ENCODE measurements at places on chromosomes 7 and 10.
A peak's percentile ranks its signal among the peaks of the same experiment; 100 is the strongest.

DNA sequence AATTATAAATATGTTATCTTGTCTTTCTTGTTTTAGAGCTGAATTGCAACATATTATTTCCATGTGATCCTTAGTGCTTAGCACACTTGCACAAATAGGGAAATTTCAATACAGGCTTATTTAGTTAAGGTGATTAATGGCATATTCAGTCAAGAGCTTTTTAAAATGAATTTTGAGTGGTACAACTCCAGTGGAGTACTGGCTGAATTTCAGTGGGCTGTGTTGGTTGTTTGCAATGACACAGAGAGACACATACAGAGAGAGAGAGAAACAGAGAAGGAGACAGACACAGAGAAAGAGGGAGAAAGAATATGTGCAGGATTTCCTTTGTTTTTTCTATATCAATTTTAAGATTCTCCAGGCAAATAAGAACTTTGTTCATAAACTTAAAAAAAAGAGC lies 766.9 kb downstream of the DNAJB9 start:
- DNase-seq, result no peak

GRCh38 chr7:64874562-64875250 lies 28.4 kb upstream of the ZNF273 start:
- peak; percentile 37 for DNase-seq

DNA sequence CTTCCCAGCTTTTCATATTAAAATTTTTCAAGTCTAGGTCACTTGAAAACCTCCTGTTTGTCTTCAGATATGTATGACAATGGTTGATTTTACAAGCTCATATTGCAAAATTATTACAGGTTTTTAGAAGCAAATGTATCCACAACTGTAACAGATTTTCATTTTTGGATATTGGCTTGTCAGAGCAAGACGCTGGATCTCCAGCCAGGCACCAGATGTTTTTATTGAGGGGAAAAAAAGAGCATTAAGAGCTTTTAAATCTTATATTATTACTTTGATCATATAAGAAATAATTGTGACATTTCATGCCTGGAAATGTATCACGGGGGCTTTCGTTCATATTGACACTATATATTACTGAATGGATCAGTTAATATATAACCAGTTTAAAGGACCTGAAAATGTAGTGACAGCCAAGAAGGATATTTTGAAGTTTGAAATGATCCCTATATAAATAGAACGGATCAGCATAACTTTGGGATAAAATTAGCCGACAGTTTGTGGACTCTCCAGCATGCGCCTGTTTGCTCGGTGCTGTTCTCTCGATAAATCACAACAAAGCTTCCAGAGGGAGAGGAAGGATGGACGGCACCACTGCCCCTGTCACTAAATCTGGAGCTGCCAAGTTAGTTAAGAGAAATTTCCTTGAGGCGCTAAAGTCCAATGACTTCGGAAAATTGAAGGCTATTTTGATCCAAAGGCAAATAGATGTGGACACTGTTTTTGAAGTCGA lies at the start of gene ASB4:
TSS of gene ASB4 (plus strand) at position 553 of the 733 bp plus-strand sequence. CDS start at position 582, 29 bp downstream.
- DNase-seq, result no peak

DNA sequence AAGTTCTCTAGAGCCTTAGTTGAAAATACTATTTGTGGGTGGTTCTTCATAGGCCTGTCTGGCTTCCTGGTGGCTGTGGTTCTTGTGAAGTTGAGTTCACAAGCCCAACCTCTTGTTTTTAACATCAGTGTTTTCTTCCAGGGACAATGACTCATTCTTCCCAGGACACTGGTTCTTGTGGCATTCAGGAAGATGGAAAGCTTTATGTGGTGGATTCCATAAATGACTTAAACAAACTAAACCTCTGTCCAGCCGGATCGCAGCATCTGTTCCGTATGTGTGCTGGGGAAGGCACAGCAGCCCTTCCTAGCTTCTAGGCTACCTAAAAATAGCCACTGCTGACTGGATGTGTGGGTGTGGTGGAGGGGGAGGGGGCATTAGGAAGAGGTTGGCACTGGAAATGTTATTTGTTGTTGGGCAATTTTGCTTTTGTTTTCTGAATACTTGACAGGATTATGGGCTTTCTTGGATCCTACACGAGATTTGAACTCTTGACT lies 3.9 kb downstream of the LSMEM1 start:
- DNase-seq, result no peak

- no peak for DNase-seq
Observed at GRCh38 chr10:111319866-111320265, 243.0 kb downstream of the ADRA2A start.

GRCh38 chr10:50310560-50311174 lies 59.4 kb upstream of the ASAH2 start:
- no peak for DNase-seq

DNA sequence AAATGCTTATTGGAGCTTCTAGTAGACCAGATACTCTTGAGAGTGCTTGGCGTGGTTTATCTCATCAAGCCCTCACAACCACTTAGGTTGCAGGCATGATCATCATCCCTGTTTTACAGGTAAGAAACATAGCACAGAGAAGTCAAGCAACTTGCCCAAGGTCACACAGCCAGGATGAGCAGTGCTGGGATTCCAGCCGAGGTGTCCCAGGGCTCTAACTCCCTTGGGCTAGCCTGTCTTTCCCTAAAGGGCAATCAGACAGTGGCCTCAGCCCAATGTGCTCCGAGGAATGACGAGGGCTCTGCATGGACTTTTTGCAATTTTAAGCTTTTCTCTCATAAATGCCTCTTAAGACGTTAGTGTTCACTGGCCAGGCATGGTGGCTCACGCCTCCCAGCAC lies 39.9 kb upstream of the SPDYE3 start:
- DNase-seq, result no peak

GRCh38 chr10:50946991-50947781 lies 61.8 kb upstream of the A1CF start:
- no peak for DNase-seq

DNA sequence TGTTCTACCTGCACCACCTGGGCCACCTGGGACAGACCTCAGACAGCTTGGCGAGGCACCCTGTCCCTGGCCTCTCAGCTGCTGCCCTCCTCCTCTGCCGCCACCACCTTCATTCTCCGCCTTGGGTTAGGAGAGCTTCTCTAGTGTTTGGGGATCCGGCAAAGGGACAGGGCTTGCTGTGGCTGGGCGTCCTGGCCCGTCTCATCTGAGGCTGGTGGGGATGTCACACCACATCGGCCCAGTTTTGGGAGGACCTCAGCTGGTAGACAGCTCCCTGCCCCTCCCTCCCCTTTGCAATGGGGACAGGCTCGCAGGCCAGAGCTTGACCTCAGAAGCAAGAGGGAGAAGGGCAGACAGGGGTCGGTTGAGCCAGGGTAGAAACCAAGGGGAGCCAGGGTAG lies 26.4 kb downstream of the SPOCK2 start:
- no peak for DNase-seq

- no peak for DNase-seq
Observed at GRCh38 chr7:76233538-76234281, 32.0 kb downstream of the SRRM3 start.

DNA sequence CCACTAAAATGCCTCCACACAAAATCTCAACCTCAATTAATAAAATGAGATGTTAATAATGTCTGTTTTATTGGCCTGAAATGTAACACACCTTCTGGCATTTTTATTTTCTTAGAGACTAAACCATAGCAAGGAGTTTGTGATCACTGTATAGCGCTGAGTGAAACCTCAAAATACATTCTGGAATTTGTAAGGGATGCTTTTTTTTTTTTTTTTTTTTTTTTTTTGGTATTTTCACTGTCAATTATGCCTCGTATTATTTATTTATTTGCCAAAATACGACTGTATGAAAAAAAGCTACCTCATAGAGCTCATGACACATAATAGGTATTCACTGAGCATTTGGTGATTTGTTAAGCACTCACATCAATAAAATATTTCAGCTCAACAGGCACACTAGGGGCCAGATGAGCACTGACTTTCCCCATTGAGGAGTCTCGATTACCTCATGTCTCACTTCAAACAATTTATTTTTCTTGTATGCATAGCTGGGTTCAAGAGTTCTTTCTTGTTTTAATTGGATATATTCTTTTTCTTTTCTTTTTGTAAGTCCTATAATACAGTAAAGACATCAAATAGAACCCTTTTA lies 36.5 kb downstream of the SEMA3C start:
- DNase-seq, result no peak

- no peak for DNase-seq
Observed at GRCh38 chr7:16915405-16915804, 33.6 kb upstream of the AGR3 start.

GRCh38 chr10:71805776-71806703 lies 32.7 kb upstream of the VSIR start:
- no peak for DNase-seq

DNA sequence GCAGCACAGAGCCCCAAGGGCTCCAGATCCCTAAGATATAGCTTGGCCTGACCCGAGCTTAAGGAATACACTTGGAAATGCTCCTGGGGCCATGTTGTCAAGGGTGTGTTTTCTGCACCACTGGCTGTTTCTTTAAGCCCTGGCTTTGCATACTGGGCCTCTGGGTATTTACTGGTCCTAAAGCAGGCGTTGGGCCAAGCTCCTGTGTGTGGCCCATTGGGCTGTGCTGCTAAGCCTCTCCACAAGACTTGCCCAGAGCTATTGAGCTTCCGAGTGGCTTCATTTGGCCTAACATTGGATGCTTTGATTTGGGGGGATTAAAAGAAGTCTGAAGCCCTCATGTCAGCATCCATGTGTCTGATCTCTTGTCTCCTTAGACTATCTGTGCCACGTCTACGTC lies 5.2 kb downstream of the YKT6 start:
- no peak for DNase-seq

DNA sequence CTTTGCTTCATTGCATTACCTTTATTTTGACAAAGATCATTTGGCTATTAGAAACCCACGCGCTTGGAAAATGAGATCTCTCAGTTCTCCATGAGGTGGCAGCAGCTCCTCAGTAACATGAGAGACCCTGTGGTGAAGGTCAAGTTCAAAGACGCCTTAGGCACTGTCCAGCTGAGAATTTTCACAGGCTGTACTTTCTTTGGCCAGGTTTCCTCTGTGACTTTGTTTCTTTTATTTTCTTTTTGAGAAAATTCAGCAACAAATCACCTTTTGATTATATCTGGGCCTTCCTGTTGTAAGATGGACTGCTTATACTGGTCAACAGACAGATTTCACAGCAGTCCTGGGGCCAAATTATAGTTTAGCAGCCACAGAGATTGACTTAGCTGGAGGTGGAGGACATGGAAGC lies 54.5 kb downstream of the RAB18 start:
- peak; percentile 4 for DNase-seq

GRCh38 chr7:149307775-149308501 lies 45.9 kb downstream of the ZNF783 start:
- DNase-seq, result no peak

- DNase-seq, result no peak
Observed at GRCh38 chr10:5643346-5644067, 22.9 kb downstream of the ASB13 start.

GRCh38 chr10:1214882-1215540 lies 158.8 kb downstream of the WDR37 start:
- no peak for DNase-seq

DNA sequence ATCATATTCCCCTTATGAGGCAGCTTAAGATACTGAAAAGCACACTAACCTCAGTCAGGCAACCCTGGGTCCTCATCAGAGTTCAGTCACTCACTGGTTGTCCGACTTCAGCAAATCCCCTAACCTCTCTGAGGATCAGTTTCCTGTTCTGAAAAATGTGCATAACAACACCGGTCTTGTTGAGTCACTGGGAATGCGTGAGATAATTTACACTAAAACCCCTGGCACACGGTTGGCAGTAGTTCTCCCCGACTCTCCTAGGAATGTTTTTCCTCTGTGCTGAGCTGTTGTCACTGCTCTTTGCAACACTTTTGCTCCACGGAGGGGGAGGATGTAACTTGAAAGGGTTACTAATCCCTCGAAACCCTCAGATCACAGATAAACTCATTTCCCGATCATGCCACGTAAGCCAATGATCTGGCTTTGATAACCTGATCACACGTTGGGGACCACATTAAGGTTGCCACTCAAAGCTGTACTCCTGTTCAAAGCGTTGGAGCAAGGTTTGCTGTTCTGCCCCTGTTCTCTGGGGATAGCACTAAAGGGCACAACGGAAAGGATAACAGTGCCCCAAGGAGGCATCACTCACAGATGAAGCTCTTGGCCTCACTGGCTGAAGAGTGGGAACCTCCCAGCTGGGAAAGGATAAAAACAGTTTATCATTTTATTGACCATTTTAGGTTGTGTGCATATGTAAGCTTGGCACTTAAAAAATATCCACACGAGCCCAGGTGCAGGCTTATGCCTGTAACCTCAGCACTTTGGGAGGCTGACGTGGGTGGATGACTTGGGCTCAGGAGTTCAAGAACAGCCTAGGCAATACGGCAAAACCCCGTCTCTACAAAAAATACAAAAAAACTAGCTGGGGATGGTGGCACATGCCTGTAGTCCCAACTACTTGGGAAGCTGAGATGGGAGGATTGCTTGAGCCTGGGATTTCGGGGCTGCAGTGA lies 5.0 kb upstream of the RBM17 start:
- DNase-seq, result no peak

DNA sequence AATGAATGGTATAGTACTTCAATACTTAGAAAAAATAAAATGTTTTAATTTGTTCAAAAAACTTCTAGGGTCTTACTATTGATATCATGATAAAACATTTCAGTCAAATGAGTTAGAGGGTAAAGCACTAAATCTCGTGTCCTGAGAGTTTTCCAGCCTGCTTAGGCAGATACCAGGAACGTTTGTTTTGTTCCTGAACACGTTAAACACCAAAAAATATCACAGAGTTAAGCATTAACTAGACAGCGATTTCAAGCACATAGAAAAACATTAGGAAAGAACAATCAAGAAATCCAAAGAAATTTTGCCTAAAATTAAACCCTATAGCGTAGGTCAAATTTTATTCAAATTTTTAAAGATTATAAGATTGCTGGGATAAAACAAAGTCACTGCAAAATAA lies 204.6 kb upstream of the AGR3 start:
- no peak for DNase-seq

DNA sequence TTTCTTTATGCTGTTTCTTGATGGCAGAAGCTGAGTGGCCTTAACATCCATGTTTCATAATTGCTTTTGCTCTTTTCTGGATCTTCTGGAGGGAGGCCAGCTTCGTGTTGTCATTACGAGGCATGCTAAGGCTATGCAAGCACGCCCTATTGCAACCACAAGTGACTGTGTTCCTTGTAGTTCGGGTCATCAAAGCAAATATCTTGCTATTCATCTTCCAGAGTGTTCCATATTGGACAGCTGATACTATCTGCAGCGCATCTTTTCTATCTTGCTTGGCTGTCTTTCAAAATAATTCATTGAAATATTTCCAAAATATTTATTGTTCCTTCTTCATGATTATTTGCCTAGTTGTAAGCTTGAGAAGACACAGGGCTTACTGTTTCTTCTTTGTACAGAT lies 5.0 kb downstream of the EPHB6 start:
- no peak for DNase-seq
